ENCODE measurements at places on chromosomes 5 and 9.

DNA sequence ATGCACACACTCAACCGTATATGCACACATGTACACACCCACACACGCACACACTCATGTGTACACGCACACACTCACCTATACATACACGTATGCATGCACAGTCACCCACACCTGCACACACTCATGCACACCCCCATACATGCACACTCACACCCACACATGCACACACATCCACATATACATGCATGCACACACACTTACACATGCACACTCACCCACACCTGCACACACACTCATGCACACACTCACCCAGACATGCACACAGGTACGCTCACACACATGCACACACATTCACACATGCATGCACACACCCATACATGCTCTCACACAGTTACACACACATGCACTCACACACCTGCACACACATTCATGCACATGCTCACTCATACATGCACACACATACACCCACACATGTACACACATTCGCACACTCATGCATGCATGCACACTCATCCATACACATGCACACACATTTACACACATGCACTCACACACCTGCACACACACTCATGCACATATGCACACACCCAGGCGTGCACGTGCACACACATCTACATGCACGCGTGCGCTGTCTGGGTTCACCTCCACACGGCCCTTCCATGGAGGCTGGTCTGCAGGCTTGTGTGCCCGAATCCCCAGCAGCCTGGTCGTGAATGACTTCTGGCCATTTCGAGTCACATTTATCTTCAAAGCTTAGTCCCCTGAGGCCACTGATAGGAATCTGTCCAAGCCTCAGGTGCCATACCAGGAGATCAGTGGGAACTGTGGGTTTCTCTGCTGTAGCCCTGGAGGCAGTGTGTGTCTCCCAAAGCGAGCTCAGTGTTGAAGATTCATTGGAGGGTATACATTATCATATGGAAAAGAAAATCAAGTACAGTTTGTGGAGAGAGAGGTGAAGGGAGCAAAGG, 103.0 kb downstream of the COL5A1 start:
- DNase-seq: no peak

GRCh38 chr5:123223921-123224320, 134.9 kb downstream of the PRDM6 start:
- no peak for DNase-seq

- DNase-seq: no peak
Measured at GRCh38 chr9:100937382-100937781, 91.1 kb upstream of the PLPPR1 start.

GRCh38 chr9:84652496-84653120, 16.9 kb upstream of the NTRK2 start:
- DNase-seq: no peak

DNA sequence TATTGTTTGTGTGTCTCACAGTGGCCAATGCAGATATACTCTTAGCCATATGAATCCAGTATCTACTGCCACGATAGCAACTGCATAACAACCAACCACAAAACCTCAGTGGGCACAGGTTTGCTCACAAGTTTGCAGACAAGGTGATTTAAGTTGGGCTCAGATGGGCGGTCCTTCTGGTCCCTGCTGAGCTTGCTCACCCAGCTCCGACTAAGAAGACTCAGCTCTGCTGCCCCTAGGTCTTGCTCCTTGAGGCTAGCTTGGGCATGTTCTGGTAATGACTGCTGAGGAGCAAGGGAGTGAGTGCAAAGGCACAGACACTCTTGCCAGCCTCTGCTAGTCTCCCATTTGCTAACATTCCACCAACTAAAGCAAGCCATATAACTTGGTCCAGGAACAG, 52.6 kb downstream of the MTX3 start:
- DNase-seq: no peak

DNA sequence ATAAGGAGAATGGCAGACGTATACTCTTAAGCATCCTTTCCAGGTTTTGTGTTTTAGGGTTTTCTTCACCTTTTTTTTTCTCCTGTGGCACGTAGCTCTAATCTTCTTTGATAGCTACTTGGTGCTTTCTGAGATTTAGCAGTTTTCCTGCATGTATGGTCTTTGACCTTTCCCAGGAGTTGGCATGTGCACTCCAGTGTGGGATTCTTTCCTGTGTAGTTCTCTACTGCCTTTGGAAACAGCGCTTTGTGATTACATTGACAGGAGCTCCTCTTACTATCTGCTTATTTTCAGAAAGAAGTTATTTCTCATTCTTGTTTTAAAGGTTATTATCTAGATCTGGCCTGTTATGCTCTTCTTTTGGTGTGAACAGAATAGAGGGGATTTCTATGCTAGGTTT, 65.5 kb downstream of the UNC13B start:
- no peak for DNase-seq

DNA sequence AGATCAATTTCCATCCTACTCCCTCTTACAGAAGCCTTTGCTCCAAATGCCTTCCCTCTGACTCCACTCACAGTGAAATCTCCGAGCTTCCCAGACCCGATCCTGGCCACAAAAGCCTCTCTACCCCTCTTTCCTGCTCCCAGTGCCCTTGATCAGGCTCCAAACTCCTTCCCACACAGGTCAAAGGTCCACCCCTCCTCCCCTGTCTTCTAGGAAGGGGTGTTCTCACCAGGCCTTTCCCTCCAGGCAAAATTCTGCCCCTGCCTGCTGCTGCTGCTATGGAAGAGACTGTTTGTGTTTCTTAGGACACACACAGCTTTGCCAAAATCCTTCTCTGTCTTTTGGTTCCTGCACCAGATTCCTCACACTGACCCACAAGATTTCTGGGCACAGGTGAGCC, 85.8 kb upstream of the ALDH1A1 start:
- DNase-seq: no peak

GRCh38 chr5:81778642-81779041, 27.7 kb upstream of the SSBP2 start:
- DNase-seq: no peak

- no peak for DNase-seq
Measured at GRCh38 chr5:153903321-153903720, 135.4 kb downstream of the FAM114A2 start.

GRCh38 chr9:27436234-27436633, 87.9 kb upstream of the IFNK start:
- no peak for DNase-seq

DNA sequence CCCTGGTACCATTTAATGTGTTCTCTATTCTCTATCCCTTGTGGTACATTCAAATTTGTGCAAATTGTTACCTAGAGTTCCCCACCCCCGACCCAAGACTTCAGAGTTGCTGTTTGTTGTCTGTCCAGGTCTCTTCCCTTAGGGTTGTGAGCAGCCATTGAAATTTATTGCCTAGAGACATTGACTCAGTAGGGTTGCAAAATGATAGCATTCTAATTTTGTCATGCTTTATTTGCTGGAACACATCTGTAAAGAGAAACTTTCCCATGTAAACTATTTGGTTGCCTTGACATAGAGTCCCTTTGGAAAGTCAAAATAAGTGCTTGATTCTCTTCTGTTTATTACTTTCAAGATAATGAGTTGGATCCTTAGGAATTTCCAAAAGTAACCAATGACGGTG, 91.7 kb upstream of the KLF9 start:
- DNase-seq: no peak

- no peak for DNase-seq
Measured at GRCh38 chr9:28001096-28001495, 427.8 kb upstream of the C9orf72 start.

- no peak for DNase-seq
Measured at GRCh38 chr5:27252911-27253310, 214.5 kb upstream of the CDH9 start.

- no peak for DNase-seq
Measured at GRCh38 chr9:95864852-95865580, 10.5 kb upstream of the ERCC6L2 start.

- no peak for DNase-seq
Measured at GRCh38 chr5:52043543-52043942, 660.3 kb downstream of the ISL1 start.

DNA sequence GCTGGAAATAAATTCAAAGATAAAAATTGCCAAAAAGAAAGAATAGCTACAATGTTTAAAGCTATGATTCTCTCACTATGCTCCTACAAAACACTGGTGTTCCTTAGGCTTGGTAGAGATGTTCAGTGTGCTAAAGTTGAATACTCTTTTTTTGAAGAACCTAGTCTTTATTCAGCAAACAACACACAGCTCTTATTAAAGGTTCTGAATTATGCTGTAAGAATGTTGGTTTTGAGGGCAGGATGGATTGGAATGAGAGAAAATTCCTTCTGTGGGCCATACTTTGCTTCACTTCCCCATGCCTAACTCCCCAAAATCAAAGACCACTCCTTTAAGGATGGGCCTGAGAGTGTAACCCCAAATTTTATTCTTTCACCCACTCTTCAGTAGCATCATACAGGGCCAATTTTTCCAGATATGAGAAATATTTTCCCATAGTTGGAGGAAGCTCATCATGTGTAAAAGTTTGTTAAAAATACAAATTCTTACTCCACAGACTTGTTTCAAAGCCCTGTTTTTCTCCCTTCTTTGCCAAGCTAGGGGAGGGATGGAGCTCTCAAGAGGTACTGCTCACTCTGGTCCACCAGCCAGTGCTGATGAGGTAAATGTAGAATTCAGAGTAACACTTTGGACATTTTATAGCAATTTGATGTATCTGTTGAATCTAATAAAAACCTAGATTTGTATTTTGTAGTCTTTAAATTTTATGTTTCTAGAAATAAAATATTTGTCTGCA, 99.3 kb downstream of the GDNF start:
- no peak for DNase-seq

- no peak for DNase-seq
Measured at GRCh38 chr5:155064580-155064979, 51.0 kb downstream of the KIF4B start.

DNA sequence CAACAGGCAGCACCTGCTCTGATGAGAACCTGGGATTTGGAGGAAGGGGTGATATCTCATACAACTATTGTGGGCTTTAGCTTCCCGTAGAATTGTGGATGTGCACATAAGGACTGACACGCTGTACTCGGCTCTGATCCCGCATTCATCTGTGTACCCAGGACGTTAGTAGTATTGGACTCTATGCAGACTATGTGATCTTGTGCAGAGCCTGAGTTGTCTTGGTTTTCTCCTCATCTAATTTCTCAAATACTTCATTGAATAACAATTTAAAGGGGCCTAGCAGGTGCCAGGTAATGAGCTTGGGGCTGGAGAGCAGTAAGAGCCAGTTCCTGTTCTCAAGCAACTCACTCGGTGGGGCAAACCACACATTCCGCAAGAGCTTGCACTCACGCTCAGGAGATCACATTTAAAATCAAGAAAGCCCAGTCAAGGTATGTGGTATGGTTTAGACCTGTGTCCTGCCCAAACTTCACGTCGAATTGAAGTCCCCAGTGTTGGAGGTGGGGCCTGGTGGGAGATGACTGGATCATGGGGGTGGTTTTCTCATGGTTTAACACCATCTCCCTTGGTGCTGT, 14.8 kb downstream of the C5orf15 start:
- no peak for DNase-seq

GRCh38 chr9:93950619-93951601, 4.2 kb downstream of the BARX1 start:
- no peak for DNase-seq

GRCh38 chr5:56908942-56909293, 478 bp upstream of the SETD9 start:
- peak; percentile 85 for DNase-seq

DNA sequence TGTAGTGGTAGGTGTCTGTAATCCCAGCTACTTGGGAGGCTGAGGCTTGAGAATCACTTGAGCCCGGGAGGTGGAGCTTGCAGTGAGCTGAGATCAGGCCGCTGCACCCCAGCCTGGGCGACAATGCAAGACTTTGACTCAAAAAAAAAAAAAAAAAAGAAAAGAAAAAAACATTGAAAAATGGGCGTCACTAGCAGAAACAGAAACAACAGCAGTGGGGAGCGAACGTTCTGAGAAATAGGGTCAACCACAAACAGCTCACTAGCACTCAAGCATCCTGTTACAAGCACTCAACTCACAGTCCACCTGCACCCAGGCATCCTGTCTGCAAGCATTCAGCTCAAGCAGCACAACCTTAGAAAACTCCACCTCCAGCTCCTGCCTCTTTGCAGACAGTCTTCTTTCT, 17.2 kb downstream of the TRIM14 start:
- peak; percentile 99 for DNase-seq

- DNase-seq: no peak
Measured at GRCh38 chr9:84271921-84272556, 68.5 kb downstream of the SLC28A3 start.

DNA sequence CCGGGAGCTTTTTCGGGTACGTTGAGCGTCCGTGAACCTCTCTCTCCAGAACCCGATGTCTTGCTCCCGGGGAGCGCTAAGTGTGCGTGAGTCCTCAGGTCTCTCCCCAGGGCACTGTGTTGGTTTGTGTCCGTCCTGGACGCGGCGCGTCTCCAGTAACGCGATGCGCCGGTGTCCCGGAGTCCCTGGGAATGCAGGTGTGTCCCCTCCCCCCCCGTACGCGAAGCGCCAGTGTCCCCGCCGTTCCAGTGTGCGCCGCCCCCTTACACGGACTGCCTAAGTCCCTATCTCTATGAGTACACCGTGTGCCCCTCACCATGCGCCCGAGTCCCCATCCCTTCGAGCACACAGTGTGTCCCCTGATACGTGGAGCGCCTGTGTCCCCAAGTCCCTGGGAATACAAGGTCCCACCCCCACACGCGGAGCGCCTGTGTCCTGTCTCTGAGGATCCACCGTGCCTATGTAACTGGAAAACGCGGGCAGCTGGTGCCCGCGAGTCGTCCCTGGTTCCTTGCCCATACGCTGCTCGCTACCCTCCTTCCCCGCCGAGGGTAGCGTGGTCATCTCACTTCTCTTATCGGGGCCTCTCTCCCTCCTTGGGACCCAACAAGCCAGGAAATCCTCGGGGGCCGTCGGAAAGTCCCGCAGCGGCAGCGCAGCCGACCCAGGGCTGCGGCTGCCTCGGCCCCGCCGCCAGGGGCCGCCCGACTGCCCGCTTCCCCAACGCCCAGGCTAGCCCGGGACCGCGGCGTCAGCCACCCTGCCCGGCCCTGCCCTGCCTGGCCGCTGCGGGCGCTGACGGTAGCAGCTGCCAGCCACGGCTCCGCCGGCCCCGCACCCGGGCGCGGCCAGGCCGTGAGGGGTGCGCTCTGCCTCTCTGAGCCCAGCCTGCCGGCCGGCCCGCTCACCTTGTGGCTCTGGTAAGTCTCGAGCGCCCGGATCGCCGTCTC, 709 bp downstream of the ELL2 start:
- peak; percentile 57 for DNase-seq

GRCh38 chr9:117887383-117887782, 183.2 kb downstream of the TLR4 start:
- no peak for DNase-seq

GRCh38 chr5:107459605-107460004, 211.1 kb downstream of the EFNA5 start:
- DNase-seq: no peak

GRCh38 chr5:151063142-151063989, 17.5 kb downstream of the TNIP1 start:
- DNase-seq: peak; percentile 14

- no peak for DNase-seq
Measured at GRCh38 chr5:41837793-41838192, 32.4 kb downstream of the OXCT1 start.
